SJSA1 (cell line): ENCODE measurements at places on chromosomes 4 and X. TPM values are rescaled to one million over a fixed set of nuclear protein-coding genes. Genes with fewer than 3 reads are reported as not detected.

GRCh38 chr4:119933606-119934005 is 133.0 kb downstream of the MAD2L1 start:
- H3K36me3 ChIP-seq, result no peaks in the 10 kb centered on the region
- no peak overlapping the region for H3K27ac ChIP-seq
- H3K27me3 ChIP-seq, result no peaks in the 10 kb centered on the region
- no peak overlapping the region for H3K4me3 ChIP-seq
- DNase-seq, result no peak

BMPR1B gene
- total RNA-seq, result 0.03 TPM in 1 of 2 replicates, not detected in the other

- no peaks in the 10 kb centered on the region for H3K27me3 ChIP-seq
- DNase-seq, result no peak
- no peak overlapping the region for H3K27ac ChIP-seq
- no peaks in the 10 kb centered on the region for H3K36me3 ChIP-seq
These were observed 338.1 kb upstream of the F9 start for GRCh38 chrX:139192386-139192961.

ZFP42 gene
- not detected in 2 replicates for total RNA-seq
